DMS79 treated with DMSO at 0.1 percent for 48 hours (cell line): ENCODE measurements at places on chromosomes 16 and 17.

DNA sequence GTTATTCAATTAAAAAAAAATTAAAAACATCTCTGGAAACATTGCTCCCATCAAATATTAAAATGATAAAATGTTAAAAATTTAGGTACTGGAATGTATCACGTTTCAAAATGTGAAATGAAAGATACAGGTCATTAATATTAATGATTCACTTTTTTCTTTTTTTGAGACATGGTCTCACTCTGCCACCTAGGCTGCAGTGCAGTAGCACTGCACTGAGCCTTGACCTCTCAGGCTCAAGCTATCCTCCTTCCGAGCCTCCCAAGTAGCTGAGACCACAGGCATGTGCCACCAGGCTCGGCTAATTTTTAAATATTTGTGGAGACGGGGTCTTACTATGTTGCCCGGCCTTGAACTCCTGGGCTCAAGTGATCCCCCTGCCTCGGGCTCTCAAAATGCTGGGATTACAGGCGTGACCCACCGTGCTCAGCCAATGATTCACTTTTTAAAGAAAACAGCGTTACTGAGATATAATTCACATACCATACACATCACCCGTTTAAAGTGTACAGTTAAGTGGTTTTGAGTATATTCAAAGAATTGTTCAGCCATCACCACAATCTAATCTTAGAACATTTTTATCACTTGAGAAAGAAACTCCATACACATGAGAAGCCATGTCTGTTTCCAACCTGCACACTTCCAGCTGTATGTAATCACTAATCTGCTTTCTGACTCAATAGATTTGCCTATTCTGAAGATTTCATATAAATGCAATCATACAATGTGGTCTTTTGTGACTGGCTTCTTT, 19.1 kb upstream of the NETO2 start:
- DNase-seq = no peak

DNA sequence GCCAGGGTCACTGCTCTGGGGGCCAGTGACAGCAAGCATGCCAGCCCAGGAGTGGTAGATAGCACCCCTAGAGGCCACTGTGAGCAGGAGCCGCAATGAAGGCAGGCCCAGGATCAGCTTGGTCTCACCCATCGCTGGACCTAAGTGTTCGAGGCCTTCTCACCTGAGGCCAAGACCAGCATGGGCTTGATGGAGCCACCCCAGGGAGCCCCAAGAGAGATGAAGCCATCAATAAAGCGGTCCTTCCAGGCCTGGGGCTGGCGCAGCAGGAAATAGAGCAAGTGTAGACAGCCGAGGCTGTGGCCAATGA, 1.8 kb downstream of the LCAT start:
- DNase-seq = no peak

- DNase-seq = no peak
Observed at GRCh38 chr17:80311216-80311827, 50.7 kb downstream of the RNF213 start.

- no peak for DNase-seq
Observed at GRCh38 chr17:8447799-8448198, 12.1 kb downstream of the NDEL1 start.

- DNase-seq = no peak
Observed at GRCh38 chr17:48543854-48544348, 1.0 kb downstream of the HOXB2 start.

GRCh38 chr17:15117239-15117638, 147.9 kb downstream of the PMP22 start:
- no peak for DNase-seq

GRCh38 chr17:81445642-81446503, 50.6 kb downstream of the BAHCC1 start:
- DNase-seq = no peak

- peak; percentile 40 for DNase-seq
Observed at GRCh38 chr16:52545222-52545897, 1.6 kb downstream of the TOX3 start.

DNA sequence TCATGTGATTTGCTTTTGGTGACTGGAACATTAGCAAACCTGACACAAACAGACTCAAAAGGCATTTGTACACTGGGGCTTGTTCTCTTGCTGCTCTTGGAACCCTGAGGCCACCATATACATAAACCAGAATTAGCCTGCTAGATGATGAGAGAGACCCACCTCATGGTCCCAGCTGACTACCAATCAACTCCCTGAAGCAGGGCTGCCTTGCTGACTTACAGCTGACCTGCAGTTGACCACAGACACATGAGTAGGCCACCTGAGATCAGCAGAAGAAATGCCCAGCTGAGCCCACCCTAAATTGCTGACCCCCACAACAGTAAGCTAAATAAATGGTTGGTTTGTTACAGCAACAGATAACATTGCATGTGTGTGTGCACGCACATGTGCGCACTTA, 28.7 kb downstream of the BRIP1 start:
- no peak for DNase-seq

GRCh38 chr17:8861495-8862181, 5.8 kb downstream of the PIK3R6 start:
- DNase-seq = no peak

DNA sequence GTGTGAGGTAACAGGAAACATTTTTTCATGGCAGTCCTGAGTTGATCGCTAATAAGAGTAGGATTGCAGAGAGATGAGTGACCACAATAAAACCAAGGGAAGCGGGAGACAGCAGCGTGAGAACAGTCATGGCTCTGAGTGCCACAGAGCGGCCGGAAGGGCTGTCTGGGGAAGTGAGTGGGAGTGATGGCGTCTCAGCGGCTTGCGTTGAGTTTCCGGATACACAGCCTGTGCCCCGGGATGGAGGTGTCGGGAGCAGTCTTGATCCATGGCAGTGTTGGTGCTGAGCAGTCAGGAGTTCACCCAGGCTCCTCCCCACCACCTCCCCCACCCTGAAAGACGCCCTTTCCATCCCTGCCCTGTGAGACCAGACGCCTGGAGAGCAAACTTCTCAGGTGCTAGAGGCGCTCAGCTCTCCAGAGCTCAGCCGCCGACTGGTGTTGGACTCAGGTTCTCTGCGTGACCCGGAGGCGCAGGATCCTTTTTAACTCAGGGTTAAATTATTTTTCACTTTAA, 59.8 kb downstream of the BANP start:
- DNase-seq = no peak

- DNase-seq = no peak
Observed at GRCh38 chr17:62625870-62626200, 1.6 kb upstream of the MRC2 start.

GRCh38 chr16:56691885-56692284, 9.6 kb downstream of the MT1X start:
- DNase-seq = peak; percentile 66

- no peak for DNase-seq
Observed at GRCh38 chr16:30395992-30396585, 869 bp downstream of the ZNF48 start.

DNA sequence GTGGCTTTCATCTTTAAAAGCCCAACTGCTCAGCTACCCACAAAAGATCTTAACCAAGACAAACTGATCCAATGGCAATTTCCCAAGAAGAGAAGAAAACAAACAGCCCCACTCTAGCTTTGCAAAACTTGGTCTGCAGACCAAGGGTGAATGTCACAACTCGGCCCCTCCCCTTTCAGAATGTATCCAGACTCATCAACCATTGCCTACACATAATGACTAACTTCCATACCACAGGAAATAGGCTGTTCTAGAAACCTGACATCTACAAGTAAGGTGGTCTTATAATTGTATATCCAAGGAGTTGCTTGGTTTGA, 16.0 kb downstream of the DCUN1D3 start:
- DNase-seq = no peak

- no peak for DNase-seq
Observed at GRCh38 chr16:73794994-73795393, 501.6 kb upstream of the PSMD7 start.

- DNase-seq = peak; percentile 62
Observed at GRCh38 chr17:66508896-66509844, 206.8 kb downstream of the PRKCA start.

DNA sequence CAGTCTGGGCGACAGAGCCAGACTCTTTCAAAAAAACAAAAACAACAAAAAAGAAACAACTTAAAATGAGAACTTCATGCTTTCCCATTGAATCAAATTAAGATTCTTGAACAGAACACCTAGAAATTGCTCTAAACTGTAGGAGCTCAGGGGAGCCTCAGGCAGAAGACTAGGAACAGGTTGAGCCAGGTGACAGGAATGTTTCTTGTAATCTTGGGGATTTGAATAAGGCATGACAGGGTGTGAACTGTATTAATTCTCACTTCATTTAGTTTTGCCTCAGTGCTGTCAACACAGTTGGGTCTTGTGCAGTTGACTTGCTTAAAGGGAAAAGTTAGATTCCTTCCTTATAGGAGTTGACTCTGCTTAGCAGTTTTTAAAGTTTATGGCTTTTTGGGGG, 27.8 kb downstream of the SOCS7 start:
- no peak for DNase-seq

- no peak for DNase-seq
Observed at GRCh38 chr16:28883221-28883996, 5.1 kb downstream of the ATP2A1 start.

DNA sequence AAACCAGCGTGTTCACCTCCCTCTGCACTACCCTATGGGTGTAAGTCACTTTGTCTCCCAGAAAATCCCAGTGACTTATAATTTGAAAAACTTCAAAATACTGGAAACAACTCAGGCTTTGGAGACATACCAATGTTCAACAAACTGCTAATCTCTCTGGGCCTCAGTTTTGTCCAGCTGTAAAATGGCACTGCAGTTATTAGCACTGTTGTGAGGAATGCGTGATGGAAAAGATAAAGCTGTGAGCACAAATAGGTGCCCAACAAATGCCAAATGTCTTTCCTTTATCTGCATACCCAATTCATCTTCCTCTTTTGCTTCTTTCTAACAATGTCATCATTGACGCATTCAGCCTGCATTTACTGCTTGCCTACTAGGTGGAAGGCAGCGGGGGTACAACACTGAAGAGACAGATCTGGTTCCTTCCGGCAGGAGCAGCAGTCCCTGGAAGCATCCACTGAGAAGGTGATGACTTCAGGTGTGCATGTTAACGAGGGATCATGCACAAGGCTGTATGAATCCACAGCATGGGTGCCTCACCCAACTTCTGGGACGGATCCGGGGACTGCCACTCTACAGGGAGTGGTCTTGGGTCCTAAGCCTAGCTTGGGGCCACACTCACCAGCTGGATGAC, 63.4 kb downstream of the CYTH1 start:
- no peak for DNase-seq

DNA sequence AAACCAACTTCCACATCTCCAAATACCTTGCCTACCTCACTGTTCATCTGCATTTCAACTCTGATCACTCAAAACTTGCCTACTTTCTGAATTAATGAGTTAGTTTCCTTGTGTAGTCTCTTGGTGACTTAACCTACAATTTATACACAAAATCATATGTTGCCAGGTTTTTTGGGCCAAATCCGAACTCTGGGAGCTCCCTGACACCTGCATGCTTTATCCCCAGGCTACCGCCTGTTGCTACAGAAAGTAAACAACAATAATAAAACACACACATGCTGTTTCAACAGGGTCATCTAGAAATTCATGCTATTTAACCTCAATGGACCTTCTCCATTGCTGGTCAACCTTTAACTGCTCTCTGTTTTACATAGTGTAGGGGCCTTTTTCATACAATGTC, 104.5 kb upstream of the AXIN2 start:
- DNase-seq = no peak

DNA sequence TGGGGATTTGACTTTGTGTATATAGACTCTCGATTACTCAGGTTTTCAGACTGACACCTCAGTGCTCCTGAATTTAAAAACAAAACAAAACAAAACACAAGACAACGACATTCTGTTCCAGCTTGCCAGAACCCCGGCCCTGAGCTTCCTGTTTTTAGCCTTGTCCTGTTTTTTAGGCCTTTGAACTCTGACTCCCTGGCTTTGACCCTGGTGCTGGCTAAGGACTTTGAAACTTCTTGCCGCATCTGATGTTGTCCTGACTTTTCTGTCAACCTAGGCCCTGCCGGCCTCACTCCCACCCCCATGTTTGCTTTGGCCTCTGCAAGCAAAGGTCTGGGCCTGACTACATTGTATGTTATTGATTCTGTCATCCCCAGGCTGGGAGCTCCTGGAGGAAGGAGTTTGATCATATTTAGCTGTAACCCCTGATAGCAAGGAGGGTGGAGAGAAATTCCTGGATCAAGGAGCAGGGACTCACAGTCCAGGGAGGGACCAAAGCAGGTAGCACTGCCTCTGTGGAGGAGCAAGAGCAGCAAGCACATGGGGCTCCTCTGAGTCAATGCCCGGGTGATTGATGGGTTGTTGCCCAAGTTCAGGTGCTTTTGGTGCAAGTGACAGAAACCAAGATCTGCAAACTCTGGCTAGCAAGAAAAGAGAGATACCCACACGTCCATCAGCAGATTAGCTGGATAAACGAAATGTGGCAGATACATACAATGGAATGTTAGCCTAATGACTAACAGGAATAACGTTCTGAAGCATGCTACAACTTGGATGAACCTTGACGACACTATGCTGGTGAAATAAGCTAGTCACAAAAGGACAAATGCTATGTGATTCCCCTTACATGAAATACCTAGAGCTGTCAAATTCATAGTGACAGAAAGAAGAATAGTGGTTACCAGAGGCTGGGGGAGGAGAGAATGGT, 7.7 kb downstream of the CCL16 start:
- DNase-seq = no peak

DNA sequence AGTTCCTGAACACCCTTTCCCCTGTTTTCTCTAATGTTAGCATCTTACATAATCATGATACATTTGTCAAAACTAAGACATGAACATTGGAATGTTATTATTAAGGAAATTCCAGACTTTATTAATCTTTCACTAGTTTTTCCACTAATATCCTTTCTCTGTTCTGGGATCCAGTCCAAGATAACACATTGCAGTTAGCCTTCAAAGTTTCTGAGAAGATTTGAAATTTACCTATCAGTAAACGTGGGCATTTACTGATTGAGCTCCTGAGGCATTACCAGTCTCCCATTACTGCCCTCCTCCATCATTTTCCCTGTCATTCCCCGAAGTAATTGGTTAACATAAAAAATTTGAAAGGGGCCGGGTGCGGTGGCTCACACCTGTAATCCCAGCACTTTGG, 5.7 kb upstream of the CD300LG start:
- DNase-seq = no peak

DNA sequence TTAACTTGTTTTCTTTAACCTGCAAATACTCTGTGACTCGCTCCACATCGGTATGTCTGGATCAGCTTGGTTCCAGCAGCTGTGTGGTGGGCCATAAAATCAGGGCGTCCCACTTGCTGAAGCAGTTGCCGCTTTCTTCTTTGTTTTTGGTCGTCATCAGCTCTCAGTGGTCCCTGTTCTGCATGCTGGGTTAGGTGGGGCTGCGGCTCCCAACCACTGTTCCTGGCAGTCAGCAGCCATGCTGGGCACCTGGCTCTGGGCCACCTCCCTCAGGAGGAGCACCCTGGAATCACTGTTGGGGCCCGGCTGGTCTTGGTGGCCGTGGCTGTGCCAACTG, 23.0 kb downstream of the MGRN1 start:
- no peak for DNase-seq

DNA sequence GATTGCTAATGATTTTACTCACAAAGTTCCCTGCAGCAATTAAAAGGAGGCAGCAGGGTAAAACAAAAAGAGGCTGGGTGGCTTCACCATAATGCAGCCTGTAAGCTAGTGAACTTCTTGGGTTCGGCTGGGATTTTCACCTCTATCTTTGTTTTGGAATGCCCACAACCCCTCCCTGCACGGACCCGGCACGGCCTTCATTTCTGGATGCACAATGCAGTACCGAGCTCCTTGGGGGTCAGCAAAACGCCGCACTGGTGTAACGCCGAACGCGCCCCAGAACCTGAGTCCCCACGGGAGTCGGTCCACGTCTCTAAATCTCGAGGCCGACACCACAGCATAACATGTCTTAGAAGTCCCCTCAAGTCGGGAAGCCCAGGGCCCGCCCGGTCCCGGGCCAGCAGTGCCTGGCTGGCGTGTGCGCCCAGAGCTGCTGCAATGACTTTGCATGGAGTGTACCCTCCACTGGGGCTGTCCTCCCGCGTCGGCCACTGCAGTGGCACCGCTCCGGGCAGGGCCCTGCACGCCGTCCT, 759 bp downstream of the UBE2O start:
- no peak for DNase-seq
